ENCODE measurements at places on chromosomes 2 and 18.

GRCh38 chr2:222903234-222904220, 42.7 kb downstream of the ACSL3 start:
- DNase-seq, result peak; percentile 13

DNA sequence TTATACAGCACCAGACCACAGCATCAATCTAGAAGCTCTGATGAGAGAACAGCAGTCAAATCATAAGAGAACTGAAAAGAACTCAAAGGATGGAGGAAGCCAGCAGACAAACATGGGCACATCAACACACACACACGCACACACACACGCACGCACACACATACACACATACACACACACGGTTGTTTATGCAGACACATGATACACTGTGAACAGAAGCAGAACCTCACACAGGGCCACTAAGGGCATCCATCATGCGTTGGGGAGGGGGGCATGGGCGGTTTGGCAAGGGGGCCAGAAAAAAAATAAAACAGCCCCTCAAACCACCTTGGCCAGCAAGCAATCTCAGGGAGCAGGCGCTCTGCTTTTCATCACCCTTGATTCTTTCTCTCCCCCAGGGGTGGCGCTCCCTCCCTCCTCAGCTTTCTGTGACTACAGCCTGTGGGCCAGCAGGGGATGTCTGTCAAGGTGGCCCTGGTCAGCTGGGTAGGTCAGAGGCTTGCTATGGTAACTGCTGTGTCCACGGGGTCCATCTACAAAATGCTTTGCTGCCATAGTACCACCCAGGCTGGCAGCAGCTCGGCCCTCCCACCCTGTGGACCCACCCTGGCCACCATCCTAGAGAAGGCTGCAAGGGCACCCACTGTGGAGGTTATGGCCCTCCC, 318.0 kb downstream of the CELF4 start:
- DNase-seq, result no peak

GRCh38 chr2:239181903-239182581, 218.8 kb downstream of the HDAC4 start:
- no peak for DNase-seq

- DNase-seq, result no peak
Measured at GRCh38 chr2:67165523-67165990, 231.6 kb upstream of the ETAA1 start.

- no peak for DNase-seq
Measured at GRCh38 chr2:48677450-48677849, 59.8 kb downstream of the GTF2A1L start.

- DNase-seq, result no peak
Measured at GRCh38 chr2:127146820-127147502, 40.0 kb upstream of the BIN1 start.

- peak; percentile 41 for DNase-seq
Measured at GRCh38 chr2:70143314-70144150, 47.3 kb downstream of the C2orf42 start.

DNA sequence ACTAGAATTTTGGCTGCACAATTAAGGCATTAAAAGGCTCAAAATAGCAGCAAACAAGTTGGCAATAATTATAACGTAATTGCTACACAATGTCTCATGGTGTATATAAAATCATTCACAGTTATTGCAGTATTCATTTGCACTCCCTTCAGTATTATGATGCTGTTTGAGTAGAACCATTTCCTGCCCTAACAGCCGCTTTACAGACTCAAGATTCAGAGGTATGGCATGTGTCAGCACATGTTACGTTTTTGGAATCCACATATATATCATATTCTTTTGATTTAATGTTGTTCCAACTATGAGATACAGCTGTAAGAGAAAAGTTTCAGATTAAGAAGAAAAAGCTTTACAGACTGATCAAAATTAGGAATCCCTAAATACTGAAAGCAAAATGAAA, 56.3 kb upstream of the NCKAP5 start:
- no peak for DNase-seq

- DNase-seq, result no peak
Measured at GRCh38 chr2:238938003-238938400, 90.1 kb downstream of the TWIST2 start.

GRCh38 chr2:172724724-172725123, 10.9 kb upstream of the RAPGEF4 start:
- DNase-seq, result no peak

- no peak for DNase-seq
Measured at GRCh38 chr2:11330457-11331142, 13.8 kb downstream of the ROCK2 start.
